Renal cortical epithelial cell (primary cell): ENCODE measurements at places on chromosomes 1 and 21. TPM values are rescaled to one million over a fixed set of nuclear protein-coding genes. Genes with fewer than 3 reads are reported as not detected.

The PTGS2 gene
- total RNA-seq: 0.30 and 2.6 TPM in 2 replicates

DNA sequence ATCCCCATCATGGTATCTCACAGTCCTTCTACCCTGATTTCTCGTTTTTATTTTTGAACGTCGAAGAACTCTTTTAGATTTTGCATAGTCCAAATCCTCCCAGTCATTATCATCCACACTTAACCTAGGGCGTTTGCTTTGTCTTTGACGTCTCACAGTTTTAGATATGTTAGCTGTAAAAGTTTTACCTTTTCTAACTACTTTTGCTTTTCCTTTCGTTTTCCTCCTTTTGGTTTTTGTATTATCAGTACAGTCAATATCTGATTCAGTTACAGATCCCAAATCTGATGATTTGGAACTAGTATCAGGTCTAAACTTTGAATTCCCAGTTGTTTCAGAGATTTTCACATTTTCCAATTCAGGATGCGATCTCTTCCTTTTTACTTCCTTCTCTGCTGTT is 13.1 kb upstream of the PSMG1 start:
- no peak for DNase-seq

GRCh38 chr1:183080406-183080805 is 57.2 kb downstream of the LAMC1 start:
- DNase-seq: peak; percentile 95

- peak; percentile 89 for DNase-seq
Measured at GRCh38 chr1:217027403-217028080, 304.3 kb upstream of the ESRRG start.
